NCI-H1092 (cell line): ENCODE measurements at places on chromosomes 6 and 20.

- DNase-seq, result no peak
These were observed 51.2 kb upstream of the RANBP9 start for GRCh38 chr6:13762611-13763441.

DNA sequence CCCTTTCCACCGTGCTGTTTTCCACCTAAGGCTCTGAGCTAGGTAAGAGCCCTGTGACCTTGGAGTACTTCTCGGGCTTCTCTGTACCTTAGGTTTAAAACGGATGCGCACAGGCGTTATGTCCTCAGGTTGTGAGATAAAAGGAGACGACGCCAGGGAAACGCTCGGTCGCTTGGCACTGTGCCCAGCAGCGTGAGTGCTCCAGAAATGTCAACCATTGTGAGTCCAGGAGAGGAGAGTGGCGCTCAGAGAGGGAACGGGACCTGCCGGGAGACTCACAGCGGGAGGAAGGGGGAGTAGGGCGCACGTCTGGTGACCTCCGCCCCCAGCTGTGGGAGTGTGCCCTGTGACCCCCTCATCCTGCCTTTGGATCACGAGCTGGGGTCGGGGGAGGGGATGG, 33.8 kb upstream of the SCRT2 start:
- peak; percentile 57 for DNase-seq

DNA sequence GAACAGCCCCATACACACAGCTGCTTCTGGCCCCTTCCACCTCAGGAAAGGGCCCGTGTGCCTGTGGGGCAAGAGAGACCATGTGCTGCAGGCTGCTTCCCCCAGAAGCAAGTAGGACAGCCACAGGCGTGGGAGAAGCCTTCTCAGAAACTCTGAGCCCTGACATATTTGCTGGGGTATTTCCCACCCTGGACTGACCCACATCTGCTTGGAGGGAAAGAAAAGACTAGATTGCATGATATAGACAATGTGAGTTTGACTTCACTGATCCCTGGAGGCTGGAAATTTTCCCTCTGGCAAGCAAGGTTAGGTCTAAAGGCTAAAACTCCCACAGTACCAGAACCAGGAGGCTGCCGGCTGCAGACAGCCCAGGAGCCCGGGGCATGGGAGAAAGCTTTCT, 213.3 kb upstream of the SSTR4 start:
- DNase-seq, result no peak

DNA sequence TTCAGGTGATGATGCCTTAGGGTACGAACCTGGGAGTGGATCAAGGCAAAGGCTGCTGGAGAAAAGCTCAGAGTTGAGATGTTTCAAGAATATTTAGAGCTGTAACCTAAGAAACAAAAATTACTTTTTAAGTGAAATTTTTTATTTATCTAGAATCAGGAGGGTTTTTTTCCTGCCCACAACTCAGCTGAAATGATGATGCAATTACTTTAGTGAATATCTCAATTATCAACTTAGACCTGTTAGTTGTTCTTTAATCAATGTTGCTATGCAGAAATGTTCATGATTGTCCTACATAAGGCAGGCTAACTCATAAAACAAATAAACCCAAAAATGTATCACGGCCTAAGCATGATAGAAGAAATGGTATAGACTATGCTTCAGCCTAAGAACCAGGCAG, 50.3 kb downstream of the TPBG start:
- no peak for DNase-seq

DNA sequence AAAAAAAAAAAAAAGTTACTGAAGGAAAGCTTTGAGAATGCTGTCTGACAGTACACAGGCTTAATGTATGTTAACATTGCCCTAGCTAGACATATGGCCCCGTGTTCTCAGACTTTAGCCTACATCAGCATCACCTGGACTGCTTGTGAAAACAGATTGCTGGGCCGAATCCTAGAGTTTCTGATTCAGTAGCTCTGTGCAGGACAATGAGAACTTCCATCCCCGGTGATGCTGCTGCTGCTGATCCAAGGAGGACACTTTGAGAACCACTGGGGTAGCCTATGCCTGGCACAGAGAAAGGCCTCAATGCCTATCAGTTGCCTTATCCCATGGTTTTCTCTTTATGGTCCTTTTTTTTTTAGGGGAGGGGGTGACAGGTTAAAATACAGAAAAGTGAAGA, 1.6 kb downstream of the HCK start:
- no peak for DNase-seq

- DNase-seq, result no peak
These were observed 181.1 kb upstream of the TENT5A start for GRCh38 chr6:81933608-81934051.

- DNase-seq, result no peak
These were observed 18.1 kb upstream of the TRIM27 start for GRCh38 chr6:28941684-28942448.

DNA sequence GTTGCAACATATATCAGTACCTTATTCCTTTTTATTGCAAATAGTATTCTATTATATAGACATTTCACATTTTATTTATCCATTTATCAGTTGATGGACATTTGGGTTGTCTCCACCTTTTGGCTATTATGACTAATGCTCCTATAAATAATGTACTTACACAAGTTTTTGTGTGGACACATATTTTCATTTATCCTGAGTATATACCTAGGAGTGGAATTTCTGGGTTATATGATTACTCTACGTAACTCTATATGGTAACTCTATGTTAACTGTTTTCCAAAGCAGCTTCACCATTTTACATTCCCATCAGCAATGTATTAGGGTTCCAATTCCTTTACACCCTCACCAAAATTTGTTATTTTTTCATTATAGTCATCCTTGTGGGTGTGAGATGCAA, 405.0 kb downstream of the ESR1 start:
- DNase-seq, result no peak

DNA sequence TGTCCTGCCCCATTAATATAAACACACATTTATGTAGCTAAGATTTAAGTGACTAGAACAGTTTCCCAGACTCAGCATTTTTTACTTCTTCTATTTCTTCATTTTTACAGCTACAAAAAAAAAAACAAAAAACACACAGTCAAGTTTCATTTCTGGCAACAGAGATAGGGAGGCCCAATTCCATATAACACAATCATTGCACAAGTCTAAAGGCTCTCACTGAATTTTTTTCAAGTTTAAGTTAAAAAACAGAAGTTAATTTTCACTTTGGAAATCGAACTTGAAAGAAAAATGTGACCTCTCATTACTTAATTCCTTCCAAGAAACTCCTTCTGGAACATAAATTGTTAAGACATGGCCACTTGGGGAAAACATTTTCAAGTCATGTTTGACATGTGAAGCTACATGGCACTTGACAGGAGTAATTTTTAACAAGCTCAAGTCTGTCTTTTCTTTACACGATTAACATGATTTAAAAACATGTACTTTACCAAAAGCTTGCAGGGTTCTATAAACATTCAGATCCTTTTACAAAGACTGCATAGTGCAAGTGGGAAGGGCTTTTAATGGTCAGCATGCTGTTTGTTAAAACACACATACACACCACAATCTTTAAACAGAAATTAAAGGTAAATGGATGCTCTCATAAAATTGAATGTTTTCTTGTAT, 100.1 kb upstream of the CCDC28A start:
- DNase-seq, result no peak

DNA sequence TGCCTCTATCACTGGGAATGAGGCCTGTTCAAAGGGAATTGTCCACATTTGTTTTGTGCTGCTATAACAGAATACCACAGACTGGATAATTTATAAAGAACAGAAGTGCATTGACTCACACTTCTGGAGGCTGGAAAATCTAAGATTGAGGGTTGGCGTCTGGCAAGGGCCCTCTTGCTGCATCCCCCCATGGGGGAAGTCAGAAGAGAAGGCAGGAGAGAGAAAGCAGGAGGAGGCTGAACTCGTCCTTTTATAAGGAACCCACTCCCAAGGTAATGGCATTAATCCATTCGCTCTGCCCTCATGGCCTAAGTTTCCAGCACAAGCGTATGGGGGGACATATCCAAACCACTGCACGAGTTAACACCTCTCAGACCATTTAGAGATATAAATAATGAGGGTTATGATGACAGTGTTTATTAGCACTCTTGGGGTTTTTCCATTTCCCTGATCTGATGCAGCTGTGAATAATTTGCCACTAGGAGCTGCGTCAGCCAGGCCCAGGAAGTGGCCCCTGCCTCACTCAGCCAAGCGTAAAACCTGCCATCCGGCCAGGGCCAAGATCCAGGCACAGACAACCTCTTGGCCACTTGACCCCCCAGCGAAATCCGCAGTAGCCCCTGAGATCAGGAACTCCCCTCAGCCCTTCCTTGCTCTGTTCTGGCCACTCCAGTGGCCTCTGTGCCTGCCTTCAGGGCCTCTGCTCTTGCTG, 14.2 kb upstream of the SLCO4A1 start:
- no peak for DNase-seq

DNA sequence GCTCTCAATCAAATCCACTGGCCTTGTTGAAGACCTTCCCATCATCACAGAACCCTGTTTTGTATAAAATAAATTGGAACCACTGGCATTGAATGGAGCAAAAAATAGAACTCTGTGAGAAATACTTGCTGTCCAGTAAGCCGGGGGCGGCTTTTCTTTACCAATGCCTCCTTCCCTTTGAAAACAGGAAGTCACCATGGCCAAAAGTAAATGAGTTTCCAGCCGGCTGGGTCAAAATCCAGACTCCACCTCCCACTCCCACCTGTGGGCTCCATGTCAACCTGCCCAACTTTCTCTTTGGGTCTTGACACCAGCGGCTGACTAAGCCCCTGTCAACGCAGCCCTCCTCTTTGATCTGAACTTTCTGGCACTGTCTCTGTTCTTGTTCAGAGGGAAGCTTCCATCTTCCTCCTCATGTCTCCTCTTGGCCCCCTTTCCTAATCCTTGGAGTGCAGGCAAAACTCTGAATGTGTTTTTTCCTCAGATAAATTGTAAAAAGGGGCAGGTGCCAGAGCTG, 95.2 kb downstream of the TFAP2C start:
- DNase-seq, result no peak

- no peak for DNase-seq
These were observed 20.5 kb downstream of the LAMA4 start for GRCh38 chr6:112233847-112234246.

GRCh38 chr20:44527716-44528199, 5.9 kb upstream of the SERINC3 start:
- no peak for DNase-seq

DNA sequence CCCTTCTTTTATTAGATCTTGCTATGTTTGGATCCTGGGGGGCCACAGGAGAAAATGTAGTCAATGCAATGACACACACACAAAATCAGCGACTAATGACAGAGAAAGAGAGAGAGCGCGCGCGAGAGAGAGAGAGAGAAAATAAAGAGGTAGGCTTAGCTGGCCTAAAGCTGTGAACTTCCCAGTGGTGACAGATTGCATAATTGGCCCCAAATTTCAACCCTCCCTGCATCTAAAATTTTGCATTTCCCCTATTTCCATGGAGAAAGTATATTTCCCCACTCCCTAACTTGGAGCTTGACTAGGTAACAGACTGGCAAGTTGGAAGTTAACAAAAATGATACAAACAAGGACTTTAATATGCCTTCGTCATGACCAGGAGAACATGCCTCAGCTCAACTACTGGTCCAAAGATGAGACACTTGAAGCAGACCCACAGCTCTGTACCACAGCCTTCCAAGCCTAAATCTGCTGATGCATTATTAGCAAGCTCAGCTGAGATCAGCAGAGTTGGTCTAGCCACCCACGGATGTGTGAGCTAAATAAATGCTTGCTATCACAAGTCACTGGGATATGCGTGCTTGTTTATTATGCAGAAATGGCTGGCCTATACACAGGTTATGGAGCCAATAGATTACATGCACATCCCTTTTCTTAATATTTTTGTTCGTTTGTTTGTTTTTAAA, 118.1 kb upstream of the PRDM1 start:
- DNase-seq, result no peak

DNA sequence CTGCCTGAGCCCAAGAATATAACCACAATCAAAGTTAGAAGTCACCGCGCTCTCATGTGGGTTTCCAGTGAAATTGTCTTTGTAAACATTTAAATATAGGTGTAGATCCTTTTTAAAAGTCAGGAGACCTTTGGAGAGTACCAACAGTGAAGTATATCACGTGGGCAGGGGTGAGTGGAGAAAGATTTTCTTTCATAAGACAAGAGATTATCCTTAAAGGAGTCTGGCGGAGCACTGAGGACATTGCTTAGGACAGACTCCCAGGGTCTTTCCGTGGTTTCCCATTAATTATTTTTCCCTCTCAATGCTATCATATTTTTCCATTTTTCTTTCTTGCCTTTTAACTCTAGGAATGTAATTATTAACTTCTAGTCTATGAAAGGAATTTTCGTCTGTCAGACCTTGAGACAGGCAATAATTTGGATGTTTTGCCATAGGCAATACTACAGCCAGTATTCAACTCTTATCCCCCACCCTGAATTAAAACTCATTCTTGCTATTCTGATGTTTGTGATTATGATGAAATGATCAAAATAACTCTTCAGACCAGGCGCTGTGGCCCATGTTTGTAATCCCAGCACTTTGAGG, 31.4 kb downstream of the DCBLD1 start:
- DNase-seq, result no peak

GRCh38 chr6:16184129-16184528, 54.3 kb upstream of the GMPR start:
- DNase-seq, result no peak

DNA sequence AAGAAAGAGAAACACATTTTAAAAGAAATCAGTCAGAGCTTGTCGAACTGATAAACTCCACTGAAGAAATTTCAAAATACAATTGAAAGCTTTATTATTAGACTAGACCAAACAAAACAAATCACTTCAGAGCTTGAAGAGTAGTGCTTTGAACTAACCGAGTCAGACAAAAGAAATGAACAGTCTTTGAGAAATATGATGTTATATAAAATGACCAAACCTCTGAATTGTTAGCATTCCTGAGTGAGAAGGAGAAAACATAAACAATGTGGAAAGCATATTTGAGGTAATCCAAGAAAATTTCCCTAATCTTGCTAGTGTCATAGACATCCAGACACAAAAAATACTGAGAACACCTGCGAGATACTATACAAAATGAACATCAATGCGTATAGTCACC, 13.2 kb upstream of the CST4 start:
- DNase-seq, result no peak

DNA sequence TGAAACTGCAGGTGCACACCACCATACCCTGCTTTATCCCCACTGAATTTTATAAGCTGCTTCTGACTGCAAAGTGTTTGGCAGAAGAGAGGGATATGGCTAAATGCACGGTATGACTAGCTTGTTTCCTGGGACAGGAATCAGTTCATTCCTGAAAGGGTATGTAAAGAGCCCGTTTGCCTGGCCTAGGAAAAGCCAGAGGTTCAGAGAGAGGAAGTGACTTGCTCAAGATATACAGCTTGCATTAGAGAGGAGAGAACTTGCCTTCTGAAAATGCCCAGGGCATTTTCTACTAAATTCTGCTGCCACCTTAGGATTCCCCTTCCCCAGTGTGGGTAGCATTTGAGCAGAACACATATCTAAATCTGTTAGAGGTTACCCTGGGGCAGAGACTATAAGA, 683 bp upstream of the GCNT2 start:
- DNase-seq, result no peak

GRCh38 chr6:170003027-170003426, 251.6 kb downstream of the ERMARD start:
- no peak for DNase-seq
